ENCODE measurements at places on chromosomes 2 and 18.

DNA sequence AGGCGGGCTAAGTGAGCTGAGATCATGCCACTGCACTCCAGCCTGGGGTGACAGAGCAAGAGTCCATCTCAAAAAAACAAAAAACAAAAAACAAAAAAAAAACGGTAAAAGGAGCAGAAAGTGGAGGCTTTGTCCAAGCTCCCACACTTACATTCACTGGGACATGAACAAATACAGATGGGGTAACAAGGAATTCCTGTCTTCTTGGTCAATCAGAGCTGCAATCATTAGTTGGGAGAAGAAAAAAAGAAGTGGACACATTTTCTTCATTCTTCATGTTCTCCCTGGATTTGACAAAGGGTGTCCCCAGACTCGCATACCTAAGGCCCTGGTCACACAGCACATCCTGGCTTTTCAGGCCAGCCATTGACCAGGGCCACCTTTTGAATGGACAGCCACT lies 124.6 kb downstream of the SOCS6 start:
- no peak for DNase-seq

GRCh38 chr2:175393851-175394250 lies 212.3 kb upstream of the ATP5MC3 start:
- no peak for DNase-seq

DNA sequence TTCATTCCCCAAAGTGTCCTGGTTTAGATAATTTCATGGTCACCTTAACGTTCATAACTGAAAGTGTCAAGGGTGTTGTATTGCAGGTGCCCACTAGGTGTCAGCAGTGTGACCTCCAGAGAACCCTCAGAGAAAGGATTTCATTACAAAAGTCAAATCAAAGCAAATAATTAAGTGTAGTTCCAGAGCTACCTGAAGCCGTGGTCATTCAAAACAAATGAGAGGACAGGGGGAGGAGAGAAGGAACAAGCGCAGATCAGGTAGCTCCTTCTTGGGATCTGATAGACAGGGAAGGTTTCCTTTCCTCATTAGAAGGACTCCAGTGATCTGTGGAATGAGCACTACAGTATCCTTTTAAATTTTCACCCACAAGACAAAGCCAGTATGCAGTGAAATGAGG lies at the start of gene SLC9A4:
SLC9A4 (plus strand) TSS at position 207 of the 400 bp plus-strand sequence. CDS start 534 bp downstream, outside the sequence.
- DNase-seq, result peak; percentile 6

DNA sequence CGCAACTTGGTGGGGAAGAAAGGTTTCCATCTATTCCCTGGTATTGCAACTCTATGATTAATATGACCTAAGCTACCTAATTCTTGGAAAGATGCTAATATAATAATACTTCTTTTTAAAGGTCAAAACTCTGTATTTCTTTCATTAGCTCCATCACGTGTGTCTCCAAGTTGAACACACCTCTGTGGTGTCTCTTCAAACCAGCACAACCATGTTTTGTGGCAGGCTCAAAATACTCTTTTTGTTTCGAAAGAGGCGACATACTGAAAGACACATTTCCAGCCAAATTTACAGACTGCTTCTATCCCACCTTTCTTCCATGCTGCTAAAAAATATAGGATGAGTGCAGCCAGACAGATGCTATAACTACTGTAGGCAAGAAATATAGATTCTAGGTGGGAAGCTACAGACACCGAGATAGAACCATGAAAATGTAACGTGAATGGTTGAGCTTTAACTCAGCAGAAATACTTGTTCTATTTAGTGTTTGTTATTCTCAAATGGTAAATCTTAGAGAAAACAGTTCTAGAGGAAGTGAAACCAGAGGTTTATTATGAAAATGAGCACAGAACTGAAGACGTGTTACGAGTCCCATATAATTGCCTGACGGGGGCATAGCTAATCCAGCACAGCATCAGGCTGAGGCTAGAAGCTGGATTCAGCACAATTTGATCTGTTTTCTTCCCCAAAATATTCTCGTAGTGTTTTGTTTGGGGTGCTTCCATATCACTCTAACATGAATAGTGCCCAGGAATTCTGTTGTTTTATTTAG lies 991.5 kb upstream of the FANCL start:
- DNase-seq, result no peak

GRCh38 chr2:103179798-103180197 lies 418.0 kb downstream of the TMEM182 start:
- DNase-seq, result no peak

DNA sequence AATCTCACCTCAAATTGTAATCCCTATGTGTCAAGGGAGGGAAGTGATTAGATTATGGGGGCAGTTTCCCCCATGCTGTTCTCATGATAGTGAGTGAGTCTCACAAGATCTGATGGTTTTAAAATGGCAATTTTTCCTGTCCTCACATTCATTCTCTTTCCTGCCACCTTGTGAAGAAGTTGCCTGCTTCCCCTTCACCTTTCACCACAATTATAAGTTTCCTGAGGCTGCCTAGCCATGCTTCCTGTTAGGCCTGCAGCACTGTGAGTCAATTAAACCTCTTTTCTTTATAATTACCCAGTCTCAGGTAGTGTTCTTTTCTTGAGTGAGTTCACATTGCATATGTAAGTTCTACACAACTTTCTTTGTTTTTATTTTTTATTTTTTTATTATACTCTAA lies 271.5 kb downstream of the EXOC6B start:
- DNase-seq, result no peak

- no peak for DNase-seq
Observed at GRCh38 chr2:134405611-134406081, 151.8 kb downstream of the MGAT5 start.

DNA sequence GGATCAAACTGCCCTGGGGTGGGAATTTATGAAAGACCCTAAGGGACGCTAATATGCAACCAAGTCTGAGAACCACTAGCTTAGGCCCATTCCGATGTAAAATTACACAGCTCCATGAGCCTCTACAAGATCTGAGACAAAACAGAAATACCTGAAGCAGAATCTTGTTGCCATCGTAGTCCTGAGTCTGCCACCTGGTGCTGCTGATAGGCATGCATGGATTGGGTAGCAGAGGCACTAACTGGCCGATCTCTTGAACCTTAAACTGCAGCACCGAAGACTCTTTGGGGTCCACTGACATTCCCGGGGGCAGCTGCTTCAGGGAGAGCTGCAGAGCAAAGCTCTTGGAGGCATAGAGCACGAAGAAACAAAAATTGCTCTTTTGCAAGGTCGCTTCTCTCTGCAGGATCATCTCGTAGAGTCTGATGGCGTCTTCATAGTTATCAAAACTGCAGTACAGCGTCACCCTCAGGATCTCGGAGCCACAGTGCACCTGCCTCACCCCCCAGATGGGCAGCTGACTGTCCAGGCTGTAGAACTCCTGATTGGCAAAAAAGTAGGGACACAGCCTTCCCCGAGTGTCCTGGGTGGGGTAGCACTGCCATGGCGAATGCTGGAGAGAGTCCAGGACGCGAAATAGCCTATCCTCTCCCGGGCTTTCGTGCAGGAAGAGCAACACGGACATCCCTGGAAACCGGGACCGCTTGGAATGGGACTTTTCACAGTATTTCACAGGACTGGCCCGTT lies 848 bp downstream of the FAM124B start:
- no peak for DNase-seq

Data from fibroblast of gingiva (primary cell).